ENCODE measurements at places on chromosomes 2 and 18.

DNA sequence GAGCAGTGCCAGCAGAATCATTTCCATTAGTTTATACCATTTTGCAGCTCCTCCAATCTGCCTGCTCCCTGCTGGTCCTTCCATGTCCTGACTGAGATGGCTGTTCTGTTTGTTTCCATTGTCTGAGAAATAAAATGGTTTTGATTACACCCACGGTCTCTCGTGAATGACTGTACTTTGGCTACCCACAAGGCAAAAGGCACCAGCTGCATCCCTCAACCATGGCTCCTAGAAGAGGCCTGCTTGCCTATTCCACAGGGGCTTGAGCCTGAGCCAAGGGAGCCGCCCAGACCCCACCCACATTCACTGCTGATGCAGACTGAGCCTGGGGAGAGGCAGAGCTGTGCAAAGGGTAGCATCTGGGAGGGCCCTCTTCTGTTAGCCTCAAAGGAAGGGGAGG, 31.2 kb downstream of the MARCHF4 start:
- DNase-seq: no peak

DNA sequence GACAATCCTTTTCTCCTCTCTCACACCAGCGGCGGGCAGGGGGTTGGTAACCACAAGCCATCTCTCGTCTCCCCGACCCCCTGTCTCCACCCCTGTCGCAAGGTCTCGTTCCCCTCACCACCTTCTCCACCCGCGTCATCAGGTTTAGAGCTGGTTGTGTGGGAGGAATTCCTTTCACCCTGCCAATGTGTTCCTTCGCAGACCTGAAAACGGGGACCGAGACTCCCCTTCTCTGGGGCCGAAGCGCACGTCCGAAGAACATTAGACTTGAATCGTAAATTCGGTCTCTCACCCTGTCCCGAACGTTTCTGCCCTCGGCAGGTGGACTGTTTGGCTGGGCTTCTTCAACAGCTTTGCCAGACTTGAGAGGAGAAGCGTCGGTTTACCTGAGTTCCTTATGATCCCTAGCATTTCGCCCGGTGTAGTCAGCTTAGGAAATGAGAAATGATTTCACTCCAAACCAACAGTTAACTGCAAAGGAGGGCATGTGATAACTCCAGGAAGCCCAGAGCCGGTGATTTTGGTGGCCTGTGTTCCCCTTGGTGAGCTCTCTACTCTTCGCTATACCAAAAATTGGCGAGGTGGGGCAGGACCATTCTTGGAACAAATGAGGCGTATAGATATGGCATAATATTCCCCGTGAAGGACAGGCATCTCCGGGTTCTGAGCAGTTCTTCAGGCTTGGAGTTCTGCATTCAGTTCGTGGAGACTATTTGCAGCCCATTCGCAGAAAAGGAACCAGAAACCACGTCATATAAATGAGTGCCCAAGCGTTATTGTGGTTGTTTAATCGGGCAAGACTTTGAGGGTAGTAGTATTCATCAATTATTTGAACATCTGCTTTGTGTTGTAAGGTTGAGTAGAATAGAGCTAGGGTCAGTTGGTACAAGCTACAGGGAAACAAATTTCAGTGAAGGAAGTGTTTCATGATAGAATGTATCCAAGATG, 694 bp downstream of the CFAP36 start:
- no peak for DNase-seq

DNA sequence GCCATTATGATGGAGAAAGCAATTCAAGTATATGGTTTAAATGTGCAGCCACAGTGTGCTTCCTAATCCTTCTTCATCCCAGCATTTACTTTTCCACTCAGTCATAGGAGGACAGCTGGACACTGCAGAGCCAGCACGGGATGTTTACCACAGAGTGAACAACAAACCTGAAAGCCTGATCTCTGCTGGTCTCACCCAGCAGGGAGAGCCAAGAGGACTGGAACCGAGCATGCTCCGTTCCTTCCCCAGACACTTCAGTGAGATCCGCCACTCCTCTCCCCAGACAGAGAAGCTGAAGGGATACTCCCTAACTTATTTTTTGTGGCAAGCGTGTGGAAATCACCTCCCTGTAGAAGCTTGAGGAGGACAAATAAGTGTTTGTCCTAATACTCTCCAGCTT, 23.2 kb upstream of the GORASP2 start:
- DNase-seq: no peak

DNA sequence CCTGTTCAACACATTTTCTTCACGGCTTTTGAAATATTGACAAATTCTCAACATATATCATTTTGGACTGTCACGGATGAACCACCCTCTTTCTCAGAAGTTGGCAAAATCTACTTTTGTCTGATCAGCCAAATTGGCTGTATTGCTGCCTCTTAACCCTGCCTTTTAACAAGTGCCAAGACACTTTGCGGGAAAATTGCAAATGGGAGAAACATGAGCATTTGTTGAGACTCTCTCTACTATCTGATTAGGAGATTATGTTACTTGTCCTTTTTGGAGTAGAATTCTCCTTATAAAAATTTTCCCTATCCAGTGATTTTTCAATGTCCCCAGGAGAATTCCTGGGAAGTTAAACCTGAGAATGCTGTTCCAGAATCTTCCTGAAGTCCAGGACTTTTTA, 256.2 kb upstream of the ZSWIM2 start:
- no peak for DNase-seq

DNA sequence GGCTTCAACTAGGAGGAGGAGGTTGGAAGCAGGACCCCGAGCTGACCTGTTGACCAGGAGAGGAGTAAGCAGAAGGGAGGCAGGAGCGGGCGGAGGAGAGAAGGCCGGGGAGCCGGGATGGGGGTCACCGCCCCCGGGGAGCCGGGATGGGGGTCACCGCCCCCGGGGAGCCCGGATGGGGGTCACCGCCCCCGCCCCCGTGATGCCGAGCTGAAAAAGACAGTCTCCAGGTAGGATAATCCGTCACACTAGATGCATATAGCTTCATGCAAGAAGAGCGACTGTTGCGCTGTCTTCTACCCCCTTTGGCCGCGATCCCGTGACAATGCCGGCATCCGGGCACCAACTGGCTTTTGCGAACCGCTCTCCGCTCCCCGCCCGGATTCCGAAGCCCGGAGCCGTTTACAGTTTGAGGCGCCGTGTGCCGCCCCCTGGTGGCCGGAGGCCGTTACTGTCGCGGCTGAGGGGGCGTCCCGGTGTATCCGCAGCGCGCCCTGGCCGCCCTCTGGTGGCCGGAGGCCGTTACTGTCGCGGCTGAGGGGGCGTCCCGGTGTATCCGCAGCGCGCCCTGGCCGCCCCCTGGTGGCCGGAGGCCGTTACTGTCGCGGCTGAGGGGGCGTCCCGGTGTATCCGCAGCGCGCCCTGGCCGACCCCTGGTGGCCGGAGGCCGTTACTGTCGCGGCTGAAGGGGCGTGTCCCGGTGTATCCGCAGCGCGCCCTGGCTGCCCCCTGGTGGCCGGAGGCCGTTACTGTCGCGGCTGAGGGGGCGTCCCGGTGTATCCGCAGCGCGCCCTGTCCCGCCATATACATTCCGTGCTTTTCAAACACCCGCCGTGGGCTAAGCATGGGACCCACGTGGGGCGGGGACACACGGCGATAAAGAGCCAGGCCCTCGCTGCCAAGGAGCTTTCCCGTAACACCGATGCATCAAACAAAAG, 89.6 kb downstream of the ACTR3 start:
- peak; percentile 11 for DNase-seq

DNA sequence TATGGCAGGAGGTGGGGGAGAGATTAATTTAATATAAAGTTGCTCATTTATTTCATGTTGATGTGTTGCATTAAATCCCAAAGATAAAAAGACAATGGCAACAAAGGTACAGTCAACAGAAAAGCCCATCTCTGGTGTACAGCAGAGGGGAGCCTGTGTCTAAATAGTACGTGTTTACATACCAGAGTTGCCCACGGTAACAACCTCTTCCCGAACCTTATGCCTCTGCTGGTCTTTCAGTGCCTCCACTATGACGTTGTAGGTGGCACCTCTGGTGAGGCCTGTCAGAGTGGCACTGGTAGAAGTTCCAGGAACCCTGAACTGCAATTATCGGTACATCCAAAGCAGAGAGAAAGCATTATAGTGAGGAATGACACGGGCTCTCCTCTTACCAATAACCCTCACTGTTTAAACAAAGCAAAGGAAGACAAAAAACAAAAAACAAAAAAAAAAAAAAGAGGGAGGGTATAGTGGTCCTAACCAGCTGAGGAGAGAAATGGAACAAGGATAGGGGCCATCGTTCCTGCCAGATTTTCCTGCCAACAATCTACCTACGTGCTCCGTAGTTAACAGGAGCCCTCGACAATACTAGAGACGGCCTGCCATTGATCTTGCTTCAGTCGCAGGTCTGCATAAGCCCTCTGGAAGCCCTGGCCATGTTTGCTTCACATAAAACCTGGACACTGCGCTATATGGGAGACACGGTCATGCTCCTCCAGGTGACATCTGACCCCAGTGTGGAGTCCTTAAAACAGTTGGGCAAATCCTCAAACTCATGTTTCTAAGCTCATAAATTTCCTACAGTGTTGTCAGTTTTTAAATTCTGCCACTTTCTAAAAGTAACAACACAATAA, 58.5 kb downstream of the ATIC start:
- DNase-seq: no peak

- no peak for DNase-seq
These were observed 414.0 kb downstream of the ERBB4 start for GRCh38 chr2:212124598-212124997.

- no peak for DNase-seq
These were observed 148.1 kb downstream of the AGAP1 start for GRCh38 chr2:235641956-235642355.

- DNase-seq: no peak
These were observed 81.5 kb downstream of the MAPRE2 start for GRCh38 chr18:35122586-35123224.

- DNase-seq: no peak
These were observed 8.8 kb upstream of the AQP4 start for GRCh38 chr18:26874283-26874682.

DNA sequence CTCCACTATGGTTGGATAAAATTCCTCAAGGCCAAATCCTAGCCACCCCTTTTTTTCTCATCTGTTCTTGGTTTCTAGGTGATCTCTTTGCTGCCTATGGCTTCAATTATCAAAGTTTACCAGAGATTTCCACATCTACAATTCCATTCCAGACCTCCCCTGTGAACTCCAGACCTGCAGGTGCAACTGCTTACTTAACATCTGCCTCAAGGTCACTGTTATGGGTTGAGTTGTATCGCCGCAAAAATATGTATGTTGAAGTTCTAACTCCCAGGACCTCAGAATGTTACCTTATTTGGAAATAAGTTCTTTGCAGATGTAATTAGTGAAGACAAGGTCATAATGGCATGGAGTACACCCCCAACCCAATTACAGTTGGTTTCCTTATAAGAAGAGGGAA, 60.4 kb upstream of the SOS1 start:
- DNase-seq: no peak

DNA sequence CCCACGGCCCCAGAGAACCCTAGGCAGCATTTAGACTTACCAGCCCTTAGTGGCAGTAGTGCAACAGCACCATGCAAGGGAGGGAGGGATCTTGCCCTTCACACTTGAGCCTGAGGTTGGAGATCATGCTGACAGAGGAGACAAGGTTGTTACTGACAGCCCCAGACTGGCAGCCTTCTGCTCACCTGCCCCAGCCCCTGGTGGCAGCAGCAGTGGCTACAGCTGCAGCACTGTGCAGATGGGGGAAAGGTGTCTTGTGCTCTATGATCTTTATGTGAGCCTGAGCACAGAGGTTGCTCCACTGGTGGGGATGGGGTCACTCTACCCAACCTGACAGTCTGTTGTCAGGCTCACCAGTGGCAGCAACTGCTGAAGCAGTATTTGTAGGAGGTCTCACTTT, 501.2 kb upstream of the LRRTM4 start:
- no peak for DNase-seq

DNA sequence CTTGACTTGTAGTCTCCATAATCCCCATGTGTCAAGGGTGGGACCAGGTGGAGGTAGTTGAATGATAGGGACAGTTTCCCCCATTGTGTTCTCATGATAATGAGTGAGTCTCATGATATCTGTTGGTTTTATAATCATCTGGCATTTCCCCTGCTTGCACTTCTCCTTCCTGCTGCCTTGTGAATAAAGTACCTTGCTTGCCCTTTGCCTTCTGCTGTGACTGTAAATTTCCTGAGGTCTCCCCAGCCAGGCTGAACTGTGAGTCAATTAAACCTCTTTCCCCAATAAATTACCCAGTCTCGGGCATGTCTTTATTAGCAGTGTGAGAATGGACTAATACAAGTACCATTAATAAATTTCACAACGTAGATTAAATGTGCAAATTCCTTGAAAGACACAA, 102.3 kb upstream of the EPB41L5 start:
- no peak for DNase-seq

- no peak for DNase-seq
These were observed 3.3 kb upstream of the ACTR3 start for GRCh38 chr2:113886479-113887008.

DNA sequence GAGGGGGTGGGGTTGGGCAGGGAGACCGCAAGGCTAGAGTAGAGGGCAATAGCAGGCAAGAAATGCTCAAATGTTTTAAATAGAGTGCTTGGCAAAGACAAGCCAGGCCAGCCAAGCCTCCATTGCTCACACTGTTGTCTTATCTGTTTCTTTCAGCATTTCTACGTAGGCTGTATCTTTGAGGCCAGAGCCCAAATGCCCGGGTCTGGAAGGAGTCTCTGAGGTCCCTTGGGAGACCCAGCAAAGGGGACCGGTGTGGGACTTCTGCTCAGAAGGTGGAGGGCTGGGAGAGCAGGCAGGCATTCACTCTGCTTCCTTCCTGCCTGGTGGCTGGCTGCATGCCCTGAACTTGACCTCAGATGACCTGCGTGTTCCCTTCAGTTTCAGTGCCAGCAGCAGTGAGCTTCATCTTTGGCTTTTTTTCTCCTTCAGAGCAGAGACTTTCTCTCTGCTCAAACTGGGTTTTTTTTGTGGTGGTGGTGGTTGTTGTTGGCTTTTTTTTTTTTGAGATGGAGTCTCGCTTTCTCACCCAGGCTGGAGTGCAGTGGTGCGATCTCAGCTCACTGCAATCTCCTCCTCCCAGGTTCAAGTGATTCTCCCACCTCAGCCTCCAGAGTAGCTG, 13.7 kb upstream of the TET3 start:
- no peak for DNase-seq

- DNase-seq: no peak
These were observed 326.5 kb upstream of the THUMPD2 start for GRCh38 chr2:40105593-40105992.

DNA sequence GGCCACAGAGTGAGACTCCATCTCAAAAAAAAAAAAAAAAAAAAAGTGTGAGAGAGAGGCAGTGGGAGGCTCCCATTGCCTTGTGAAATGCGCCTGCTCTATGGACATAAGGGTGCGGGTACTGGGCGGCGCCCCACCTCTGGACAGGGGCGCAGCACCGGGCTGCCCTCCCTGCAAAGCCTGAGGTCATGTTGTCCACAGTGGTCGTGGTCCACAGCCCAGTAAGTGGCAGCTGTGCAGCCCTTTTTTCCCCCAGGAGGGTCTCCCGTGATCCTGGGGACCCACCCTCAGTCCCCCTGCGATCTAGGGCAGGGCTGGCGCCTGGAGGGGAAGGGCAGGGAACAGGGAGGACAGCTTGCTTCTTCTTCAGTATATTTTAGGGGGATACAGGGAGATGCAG, 37.8 kb downstream of the LPIN1 start:
- no peak for DNase-seq
